Suprapubic skin (tissue), 4 donors: ENCODE measurements at places on chromosomes 2 and 18.

- H3K4me3 ChIP-seq = no peak overlapping the region
- no peak for DNase-seq
- H3K27me3 ChIP-seq = no peaks in the 10 kb centered on the region
- no peaks in the 10 kb centered on the region for H3K36me3 ChIP-seq
- no peak overlapping the region for H3K27ac ChIP-seq
Measured at GRCh38 chr2:137251045-137251444, 485.7 kb downstream of the THSD7B start.

- DNase-seq = no peak
- H3K27ac ChIP-seq = no peak overlapping the region
- H3K36me3 ChIP-seq = no peaks in the 10 kb centered on the region
- H3K27me3 ChIP-seq = no peaks in the 10 kb centered on the region
- H3K4me1 ChIP-seq = no peaks in the 10 kb centered on the region
Measured at GRCh38 chr2:107146181-107146580, 260.2 kb upstream of the ST6GAL2 start.

- no peak overlapping the region for H3K27ac ChIP-seq
- peaks cover 4% of the 10 kb centered on the region for H3K4me1 ChIP-seq
- H3K36me3 ChIP-seq = no peaks in the 10 kb centered on the region
Measured at GRCh38 chr2:212997526-212998020, 153.8 kb downstream of the IKZF2 start.

DNA sequence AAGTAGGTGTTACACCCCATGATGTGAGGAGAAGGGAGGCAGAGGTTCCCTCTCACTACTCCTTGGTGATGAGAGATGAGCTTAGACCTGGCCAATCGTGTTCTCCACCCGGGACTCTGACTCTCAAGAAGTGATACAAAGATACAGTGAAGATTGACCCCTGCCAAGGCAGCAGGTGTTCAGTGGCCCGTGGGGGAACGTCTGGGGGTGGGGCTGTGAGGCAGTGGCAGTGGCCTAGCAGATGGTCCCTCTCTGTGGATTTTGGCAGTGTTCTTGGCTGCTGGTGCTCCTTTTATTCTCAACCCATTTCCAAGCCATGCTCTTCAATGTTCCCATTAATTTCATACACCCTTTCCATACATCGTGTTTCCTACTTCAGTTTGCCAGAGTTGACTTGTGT, 120.4 kb upstream of the NEDD4L start:
- H3K36me3 ChIP-seq = no peaks in the 10 kb centered on the region
- no peak for DNase-seq
- H3K27ac ChIP-seq = no peak overlapping the region
- no peaks in the 10 kb centered on the region for H3K27me3 ChIP-seq

GRCh38 chr2:119823734-119824334, 64.1 kb downstream of the PTPN4 start:
- H3K27ac ChIP-seq = no peak overlapping the region
- no peak overlapping the region for H3K4me3 ChIP-seq
- H3K27me3 ChIP-seq = no peaks in the 10 kb centered on the region
- H3K36me3 ChIP-seq = no peaks in the 10 kb centered on the region

- DNase-seq = no peak
- no peaks in the 10 kb centered on the region for H3K27me3 ChIP-seq
- H3K27ac ChIP-seq = no peak overlapping the region
- H3K36me3 ChIP-seq = no peaks in the 10 kb centered on the region
- H3K4me1 ChIP-seq = no peaks in the 10 kb centered on the region
Measured at GRCh38 chr2:211439011-211439410, 882.6 kb downstream of the CPS1 start.

DNA sequence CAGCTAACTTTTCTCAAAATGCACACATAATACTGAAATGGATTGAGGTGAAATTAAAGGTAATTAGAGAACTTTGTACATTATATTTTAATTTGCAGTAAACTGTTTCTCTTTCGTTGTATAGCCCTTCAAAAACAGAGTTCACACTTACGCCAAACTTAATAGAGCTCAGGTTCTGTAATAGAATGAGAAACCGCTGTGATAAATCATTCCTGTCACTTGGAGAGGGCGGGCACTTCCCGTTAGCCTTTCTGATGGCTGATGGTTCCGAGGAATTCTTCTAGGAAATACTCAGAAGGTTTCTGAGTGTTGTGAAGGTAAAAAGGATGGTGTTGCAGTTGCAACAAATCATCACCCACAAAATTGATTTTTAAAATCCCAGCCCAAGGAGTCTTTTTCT, 155.8 kb upstream of the ALKAL2 start:
- H3K4me3 ChIP-seq = no peak overlapping the region
- DNase-seq = no peak
- H3K27me3 ChIP-seq = peaks cover 4% of the 10 kb centered on the region
- no peak overlapping the region for H3K27ac ChIP-seq

GRCh38 chr2:26876260-26876659, 28.3 kb downstream of the DPYSL5 start:
- peaks cover 30% of the 10 kb centered on the region for H3K27me3 ChIP-seq
- no peak overlapping the region for H3K27ac ChIP-seq
- H3K4me1 ChIP-seq = no peaks in the 10 kb centered on the region
- H3K4me3 ChIP-seq = no peak overlapping the region
- H3K36me3 ChIP-seq = no peaks in the 10 kb centered on the region

DNA sequence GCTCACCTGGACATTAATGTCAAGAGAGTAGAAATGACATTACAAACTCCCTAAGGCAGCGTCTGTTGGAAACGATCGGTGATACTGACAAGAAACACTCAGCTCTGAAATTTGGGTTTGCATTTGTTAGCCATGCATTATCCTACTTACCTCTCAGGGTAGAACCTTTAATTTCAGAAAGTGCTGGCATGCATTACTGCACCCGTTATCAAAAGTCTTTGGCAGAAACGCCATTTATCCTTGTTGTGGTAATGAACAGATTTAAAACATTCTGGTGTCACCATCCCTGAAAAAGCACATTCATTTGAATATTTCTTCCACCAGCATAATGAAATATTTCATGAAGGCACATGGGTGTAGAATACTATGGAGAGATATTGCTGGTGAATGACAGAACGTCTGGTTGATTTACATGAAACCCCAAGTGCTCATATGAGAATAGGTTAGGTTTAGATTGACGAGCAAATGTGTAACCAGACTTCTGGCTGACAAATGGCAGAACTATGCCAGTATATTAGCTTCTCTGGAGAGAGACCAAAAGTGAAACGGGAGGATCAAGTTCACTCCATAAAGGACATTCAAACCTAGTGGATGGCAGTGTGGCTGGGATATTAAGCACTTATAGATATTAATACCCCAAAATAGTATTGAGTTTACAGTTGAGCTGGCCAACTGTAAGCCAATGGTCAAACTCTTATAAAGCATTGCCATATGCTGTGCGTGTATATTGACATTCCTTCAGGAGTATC, 53.5 kb upstream of the ITGB6 start:
- peaks cover 22% of the 10 kb centered on the region for H3K4me1 ChIP-seq
- DNase-seq = no peak
- H3K36me3 ChIP-seq = no peaks in the 10 kb centered on the region
- H3K27ac ChIP-seq = no peak overlapping the region
- H3K4me3 ChIP-seq = no peak overlapping the region

DNA sequence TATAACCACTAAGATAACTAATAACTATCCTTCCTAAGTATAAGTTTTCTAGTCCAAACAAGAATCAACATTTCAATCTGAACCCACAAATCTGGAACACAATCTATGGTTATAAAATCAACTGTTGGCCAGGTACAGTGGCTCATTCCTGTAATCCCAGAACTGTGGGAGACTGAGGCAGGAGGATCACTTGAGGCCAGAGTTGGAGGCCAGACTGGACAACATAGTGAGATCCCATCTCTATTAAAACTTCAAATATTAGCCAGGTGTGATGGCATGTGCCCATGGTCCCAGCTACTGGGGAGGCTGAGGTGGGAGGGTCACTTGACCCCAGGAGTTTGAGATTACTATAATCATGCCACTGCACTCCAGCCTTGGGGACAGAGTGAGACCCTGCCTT, 11.2 kb downstream of the MRPS5 start:
- H3K36me3 ChIP-seq = peaks cover 84% of the 10 kb centered on the region
- H3K27me3 ChIP-seq = no peaks in the 10 kb centered on the region
- no peak overlapping the region for H3K27ac ChIP-seq
- no peak for DNase-seq
- H3K4me1 ChIP-seq = peaks cover 4% of the 10 kb centered on the region

GRCh38 chr2:240567872-240568677, at the start of gene RNPEPL1:
Gene RNPEPL1, plus strand, starts transcription at chr2:240568484. Its CDS starts 103 bp downstream, at chr2:240568587.
- peaks cover 72% of the 10 kb centered on the region for H3K4me1 ChIP-seq
- DNase-seq = peak; percentile 73

- DNase-seq = no peak
- H3K4me3 ChIP-seq = no peak overlapping the region
- no peaks in the 10 kb centered on the region for H3K36me3 ChIP-seq
- no peaks in the 10 kb centered on the region for H3K4me1 ChIP-seq
- H3K27me3 ChIP-seq = no peaks in the 10 kb centered on the region
Measured at GRCh38 chr2:102755284-102755683, 6.5 kb upstream of the TMEM182 start.

DNA sequence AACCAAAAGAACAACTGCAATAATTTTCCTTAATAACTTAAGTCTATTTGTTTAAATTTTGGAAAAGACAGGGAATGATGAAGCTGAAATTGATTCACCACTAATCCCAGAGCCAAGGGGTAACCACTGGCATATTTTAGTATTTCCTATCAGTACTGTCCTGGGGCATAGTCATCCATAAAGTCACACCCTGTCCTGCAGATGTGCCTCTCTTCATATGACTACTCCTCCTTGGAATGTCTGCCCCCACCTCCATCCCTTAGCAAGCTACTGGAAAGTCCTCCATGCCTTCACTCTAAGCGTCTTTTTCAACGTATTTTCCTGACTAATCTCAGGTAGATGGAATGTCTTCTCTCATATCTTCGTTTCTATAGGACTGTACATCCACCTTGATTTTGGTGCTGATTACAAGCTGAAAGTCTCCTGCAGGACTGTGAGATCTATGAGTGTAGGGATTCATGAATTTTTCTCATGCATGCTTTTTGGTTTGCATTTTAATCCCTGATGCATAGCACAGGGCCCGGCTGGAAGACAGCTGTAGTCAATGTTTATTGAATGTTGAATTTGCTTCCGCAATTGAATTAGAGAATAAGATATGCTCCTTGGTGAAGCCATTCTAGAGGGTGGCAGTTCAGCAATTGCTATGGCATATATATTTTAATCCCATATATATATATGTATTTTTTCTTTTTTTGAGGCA, 85.6 kb downstream of the MOGAT1 start:
- H3K36me3 ChIP-seq = no peaks in the 10 kb centered on the region
- no peak for DNase-seq
- no peaks in the 10 kb centered on the region for H3K27me3 ChIP-seq
- H3K27ac ChIP-seq = no peak overlapping the region
- H3K4me3 ChIP-seq = no peak overlapping the region

GRCh38 chr2:136238286-136239078, 120.5 kb upstream of the CXCR4 start:
- peaks cover 9% of the 10 kb centered on the region for H3K4me1 ChIP-seq
- no peaks in the 10 kb centered on the region for H3K36me3 ChIP-seq
- no peaks in the 10 kb centered on the region for H3K27me3 ChIP-seq
- DNase-seq = no peak
- H3K27ac ChIP-seq = peak overlapping the region; percentile 35

GRCh38 chr18:74264303-74265020, 27.3 kb downstream of the CYB5A start:
- H3K27me3 ChIP-seq = no peaks in the 10 kb centered on the region
- peaks cover 10% of the 10 kb centered on the region for H3K4me1 ChIP-seq
- no peak overlapping the region for H3K4me3 ChIP-seq

DNA sequence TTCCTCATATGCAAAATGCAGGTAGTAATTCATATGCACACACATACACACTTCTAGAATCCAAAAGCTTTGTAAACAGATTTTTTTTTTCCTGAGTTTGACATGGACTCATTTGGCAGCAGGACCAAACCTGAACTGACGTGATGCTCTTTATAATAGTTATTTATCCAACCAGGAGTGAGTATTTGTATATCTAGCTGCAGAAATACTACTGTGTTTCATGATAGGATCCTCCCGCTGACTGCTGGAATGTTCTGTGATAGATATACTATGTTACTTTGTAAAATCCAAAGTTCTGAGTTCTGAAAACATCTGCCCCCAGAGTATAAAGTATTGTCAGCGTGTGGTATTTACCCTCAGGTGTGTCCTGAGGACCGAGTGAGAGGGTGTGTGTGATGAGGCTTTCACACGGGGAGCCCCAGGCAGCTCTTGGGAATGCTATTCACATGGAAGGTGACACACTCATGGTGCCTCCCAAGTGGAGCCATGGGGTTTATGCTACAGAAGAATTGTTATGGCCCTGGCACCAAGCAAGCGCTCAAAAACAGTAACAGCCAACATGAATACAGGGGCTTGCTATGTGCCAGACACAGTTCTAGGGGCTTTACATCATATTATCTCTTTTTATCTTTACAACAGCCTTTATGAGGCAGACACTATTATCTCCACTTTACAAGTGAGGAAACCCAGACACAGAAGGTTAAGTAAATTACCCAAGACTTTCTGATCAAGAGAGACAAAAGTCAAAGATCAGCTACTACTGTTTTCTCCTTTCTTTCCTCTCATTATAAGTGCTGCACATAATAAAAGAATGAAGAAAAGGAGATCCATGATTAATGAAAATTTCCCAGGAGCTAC, 16.7 kb upstream of the TXNDC2 start:
- H3K27me3 ChIP-seq = no peaks in the 10 kb centered on the region
- H3K36me3 ChIP-seq = no peaks in the 10 kb centered on the region
- no peak overlapping the region for H3K27ac ChIP-seq
- H3K4me1 ChIP-seq = peaks cover 14% of the 10 kb centered on the region
- no peak overlapping the region for H3K4me3 ChIP-seq
- no peak for DNase-seq

GRCh38 chr2:8669157-8669817, 12.6 kb upstream of the ID2 start:
- H3K27ac ChIP-seq = peak overlapping the region; percentile 65
- no peaks in the 10 kb centered on the region for H3K27me3 ChIP-seq
- no peaks in the 10 kb centered on the region for H3K36me3 ChIP-seq
- no peak overlapping the region for H3K4me3 ChIP-seq
- peaks cover 14% of the 10 kb centered on the region for H3K4me1 ChIP-seq

DNA sequence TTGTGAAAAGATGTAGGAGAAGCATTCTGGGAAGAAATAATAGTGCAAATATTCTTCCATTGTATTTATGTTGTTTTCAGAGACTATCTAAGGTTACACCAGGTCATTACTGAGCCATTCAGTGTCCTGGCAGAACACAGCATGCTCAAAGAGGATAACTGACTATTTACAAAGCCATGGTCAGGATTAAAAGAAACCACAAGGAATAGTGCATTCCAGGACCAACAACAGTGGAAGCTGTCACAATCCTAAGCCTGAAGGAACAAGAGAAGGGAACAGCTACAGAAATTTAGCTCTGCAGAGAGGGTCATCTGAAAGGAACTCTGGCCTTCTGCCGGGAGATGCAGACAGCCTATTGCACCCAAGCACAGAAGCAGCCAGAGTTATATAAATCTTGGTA, 116.7 kb downstream of the DSC3 start:
- no peaks in the 10 kb centered on the region for H3K36me3 ChIP-seq
- H3K27me3 ChIP-seq = no peaks in the 10 kb centered on the region
- H3K4me3 ChIP-seq = no peak overlapping the region
- H3K27ac ChIP-seq = no peak overlapping the region
- no peak for DNase-seq

GRCh38 chr2:159880729-159881128, 82.7 kb upstream of the CD302 start:
- DNase-seq = no peak
- peaks cover 13% of the 10 kb centered on the region for H3K36me3 ChIP-seq
